IPS-NIHi11 (cell line): ENCODE measurements at places on chromosomes 7 and 10.
A peak's percentile ranks its signal among the peaks of the same experiment; 100 is the strongest.

GRCh38 chr7:96686305-96686704 is 23.3 kb downstream of the SEM1 start:
- DNase-seq, result no peak

DNA sequence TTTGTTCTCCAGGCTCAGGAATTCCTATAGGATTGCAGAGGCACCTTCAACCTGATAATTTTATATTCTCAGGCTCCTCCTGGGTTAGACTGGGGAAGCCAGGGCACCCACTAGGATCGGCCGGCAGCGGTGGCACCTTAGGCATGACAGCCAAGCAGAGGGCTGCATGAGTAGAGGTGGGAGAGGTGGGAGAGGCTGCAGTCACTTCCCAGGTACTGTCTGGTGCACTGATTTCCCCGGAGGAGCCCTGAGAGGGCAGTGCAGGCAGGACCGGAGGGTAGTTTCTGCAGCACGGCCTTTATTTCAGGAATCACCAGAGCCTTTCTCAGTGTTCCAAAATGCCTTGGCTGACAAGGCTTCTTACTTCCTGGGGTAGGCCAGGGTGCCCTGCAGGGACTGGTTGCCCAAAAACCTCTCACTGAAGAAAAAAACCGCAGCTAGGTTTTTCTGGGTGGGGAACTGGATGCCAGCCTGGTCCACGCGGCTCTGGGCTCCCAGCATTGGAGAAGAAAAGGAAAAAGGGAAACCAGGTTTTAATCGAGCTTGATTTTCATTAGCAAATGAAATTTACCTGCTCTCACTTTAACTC is 3.6 kb upstream of the HOXA13 start:
- no peak for DNase-seq

DNA sequence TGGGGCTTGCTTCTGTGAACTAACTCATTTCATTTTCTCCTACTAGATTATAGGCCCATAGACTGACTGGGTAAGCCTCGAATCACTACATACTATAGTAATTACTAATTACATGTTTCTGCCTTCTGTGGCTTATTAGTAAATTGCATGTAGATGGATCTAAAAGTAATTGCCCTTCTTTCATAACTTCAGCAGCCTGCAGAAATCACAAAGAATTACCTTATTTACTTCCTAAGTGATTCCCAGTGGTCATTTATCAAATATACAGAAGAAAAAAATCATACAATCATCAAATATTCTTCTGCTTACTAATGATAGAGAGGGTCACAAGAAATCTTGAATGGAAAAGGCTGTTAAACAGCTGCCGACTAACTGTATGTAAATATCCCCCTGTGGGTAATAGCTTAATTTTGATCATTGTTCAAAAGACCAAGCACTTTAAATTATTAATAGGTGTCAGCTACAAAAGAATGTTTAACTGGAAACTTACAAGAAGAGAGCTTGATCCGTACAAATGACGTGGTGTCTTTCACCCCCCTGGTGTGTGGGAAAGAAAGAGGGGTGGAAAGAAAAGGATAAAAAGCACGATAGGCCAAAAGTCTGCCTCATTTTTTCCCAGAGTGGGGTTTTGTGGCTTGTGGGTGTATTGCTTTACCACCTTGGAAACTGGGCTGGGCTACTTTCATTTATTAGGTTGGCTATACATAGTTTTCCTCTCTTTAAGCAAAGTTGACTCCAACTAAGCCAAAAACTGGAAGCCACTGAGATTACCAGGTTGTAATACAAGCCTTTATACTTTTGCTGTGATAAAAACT is 361.8 kb upstream of the ZMIZ1 start:
- DNase-seq, result no peak

- DNase-seq, result no peak
Measured at GRCh38 chr10:97901381-97901780, 51.7 kb downstream of the GOLGA7B start.

DNA sequence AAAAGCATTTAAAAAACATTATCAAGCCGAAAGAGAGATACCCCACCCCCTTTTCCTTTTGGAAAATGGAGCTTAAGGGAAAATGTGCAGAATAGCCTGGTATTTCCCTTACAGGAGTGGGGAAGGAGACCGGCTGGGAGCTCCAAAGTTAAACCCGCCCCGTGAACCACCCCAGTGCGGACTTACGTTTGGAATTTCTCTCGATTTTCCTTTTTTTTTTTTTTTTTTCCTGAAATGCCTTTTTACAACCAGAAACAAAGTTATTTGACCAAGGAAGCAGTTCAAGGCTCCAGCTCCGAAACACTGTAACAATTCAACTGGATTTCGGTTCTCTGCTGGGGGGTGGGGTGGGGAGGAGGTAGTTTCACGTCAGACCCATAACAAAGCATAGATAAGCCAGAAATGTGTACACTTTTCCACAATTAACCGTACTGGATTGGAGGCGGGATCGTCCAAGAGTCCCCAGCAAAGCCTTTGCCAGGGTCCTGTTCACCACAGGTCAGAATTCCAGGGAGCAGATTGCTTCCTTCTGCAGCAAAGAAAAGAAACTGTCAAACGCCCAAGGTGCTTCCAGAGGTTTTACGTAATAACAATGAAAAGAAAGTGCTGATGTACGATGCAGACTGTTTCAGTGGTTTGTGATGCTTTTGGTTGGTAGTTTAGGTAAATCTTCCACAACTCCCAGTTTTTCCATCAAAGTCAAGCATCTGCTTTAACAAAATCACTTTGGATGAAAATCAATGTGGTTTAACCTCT is 6.7 kb downstream of the SKIDA1 start:
- DNase-seq, result no peak

DNA sequence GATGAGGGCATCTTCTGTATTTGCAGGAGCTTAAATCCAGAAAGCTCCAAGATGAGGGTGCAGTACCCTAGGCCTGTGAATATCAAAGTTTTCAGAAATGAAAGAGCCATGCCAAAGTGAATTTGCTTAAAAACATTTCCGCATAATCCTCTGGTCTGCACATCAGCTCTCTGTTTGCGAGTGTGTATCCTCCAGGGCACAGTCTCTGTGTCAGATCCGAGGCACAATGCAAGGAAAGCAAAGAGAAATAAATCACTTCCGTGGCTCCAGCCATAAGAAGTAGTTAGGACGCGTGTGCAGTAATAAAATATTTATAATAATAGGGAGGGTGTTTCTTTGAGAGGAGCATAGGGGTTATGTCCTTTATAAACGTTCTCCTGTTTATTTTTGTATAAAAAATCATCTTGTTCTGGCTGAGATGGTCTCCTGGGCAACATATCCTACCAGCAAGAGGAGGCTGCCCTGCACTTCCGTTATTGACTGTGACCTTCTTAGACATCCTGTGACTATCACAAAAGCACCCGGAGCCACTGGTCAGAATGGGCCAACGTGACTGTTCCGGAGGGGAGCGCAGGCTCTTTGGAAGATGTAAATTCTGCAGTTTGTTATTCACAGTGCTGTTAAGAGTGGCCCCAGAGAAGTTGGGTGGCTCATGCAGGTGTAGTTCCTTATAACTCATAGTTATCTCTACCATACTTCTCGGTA is 667.6 kb upstream of the FOXK1 start:
- DNase-seq, result no peak

- DNase-seq, result no peak
Measured at GRCh38 chr7:43294080-43294630, 181.7 kb downstream of the HECW1 start.

DNA sequence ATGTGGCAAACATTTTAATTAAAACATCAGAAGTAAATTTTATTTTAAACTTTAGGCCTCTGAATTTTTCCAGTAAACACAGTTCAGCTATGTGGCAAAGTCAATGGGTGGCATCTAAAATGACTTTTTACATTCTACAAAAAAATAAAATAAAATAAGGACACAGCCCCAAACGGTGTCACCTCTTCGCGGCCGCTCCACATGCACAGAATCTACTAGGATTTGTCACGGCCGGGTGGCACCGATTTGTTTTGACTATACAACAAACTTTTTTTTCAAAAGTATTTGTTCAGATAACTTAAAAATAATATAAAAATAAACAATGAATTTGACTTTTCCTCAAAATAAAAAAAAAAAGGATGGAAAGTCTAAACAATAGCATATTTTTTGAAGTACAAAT is 127.8 kb downstream of the EBF3 start:
- DNase-seq, result no peak

GRCh38 chr7:128892521-128893250 is 17.8 kb downstream of the KCP start:
- no peak for DNase-seq

DNA sequence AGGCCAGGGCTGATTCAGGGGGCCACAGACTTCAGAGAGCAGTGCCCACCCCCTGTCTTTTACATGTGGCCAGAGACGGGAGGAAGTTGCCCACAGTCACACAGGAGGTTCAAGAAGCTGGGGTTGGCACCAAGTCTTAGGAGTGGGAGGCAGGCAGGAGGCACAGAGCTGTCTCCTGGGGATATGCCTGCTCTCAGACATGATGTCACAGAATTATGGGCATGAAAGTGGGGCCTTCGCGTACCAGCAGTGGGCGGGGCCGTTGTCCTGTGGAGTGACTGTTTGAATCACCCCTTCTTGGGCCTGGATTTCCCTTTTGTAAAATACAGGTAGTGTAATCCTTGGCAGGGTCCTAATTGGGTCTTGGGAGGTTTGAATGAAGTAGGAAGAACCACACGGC is 81.2 kb upstream of the PPIF start:
- no peak for DNase-seq

DNA sequence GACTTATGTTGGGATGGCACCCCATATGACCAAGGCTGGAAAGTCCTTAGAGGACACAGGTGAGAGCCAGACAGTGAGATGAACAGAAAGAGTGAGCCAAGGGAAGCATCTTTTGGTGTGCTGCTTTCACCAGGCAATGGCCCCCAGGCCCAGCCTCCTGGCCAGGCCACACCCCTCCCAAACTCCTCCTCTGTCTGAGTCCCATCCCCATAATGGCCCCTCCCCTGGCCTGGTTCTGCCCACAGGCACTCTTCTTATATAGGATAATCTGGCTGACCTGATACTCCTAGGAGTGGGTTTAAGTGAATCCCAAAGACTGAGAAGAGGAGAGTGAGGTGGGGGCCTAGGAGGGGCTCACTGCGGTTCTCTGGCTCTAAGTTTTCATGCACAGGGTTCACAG is 252.5 kb downstream of the RPS24 start:
- peak; percentile 70 for DNase-seq

- peak; percentile 35 for DNase-seq
Measured at GRCh38 chr10:14904316-14904732, 25.7 kb downstream of the SUV39H2 start.

GRCh38 chr7:21160401-21160800 is 267.5 kb upstream of the SP4 start:
- no peak for DNase-seq

DNA sequence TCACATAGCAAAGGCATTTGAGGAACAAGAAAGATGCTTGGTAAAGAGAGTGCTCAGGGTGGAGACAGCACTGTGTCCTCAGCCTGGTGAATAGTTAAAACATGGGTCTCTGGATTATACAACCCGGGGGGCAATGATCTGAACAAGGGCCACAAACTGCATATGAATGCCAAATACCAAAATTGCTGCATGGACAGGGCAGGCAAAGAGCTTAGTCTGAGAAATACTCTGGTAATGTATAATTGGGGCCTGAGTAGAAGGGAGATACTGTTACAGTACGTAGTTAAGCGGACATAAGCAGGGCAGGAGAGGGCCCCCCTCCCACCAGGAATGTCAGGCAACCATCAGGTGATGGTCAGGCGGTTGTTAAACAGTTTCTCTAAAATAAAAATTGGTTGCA is 99.3 kb upstream of the CDK1 start:
- DNase-seq, result no peak

GRCh38 chr7:10934292-10934691 is 39.4 kb upstream of the PHF14 start:
- no peak for DNase-seq

GRCh38 chr10:22767859-22768258 is 53.5 kb upstream of the PIP4K2A start:
- DNase-seq, result no peak

GRCh38 chr7:65379318-65379717 is 5.7 kb downstream of the ZNF92 start:
- no peak for DNase-seq

DNA sequence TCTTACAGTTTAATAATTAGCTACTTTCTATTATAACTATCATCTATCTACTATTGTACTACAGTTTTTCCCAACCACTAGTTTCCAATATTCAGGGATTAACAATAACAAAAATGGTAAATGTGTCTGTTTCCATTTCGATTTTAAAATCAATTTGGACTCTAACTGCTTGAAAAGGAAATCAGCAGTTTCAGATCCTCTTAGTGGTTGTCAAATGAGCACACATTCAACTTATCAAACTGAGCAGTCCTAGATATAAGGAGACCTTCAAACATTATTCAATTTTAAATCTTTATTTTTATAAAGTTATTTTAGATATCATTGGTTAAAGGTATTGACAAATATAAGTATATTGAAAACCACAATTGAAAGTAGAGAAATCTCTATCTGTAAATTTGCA is 46.8 kb upstream of the CD36 start:
- DNase-seq, result no peak

DNA sequence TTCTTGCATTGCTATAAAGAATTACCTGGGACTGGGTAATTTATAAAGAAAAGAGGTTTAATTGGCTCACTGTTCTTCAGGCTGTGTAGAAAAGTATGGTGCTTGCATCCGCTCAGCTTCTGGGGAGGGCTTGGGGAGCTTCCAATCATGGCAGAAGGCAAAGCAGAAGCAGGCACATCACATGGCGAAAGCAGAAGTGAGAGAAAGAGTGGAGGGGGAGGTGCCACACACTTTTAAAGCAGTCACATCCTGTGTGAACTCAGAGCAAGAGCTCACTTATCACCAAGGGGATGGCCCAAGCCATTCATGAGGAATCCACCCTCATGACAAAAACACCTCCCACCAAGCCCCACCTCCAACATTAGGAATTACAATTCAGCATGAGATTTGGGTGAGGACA is 303.5 kb downstream of the OTUD1 start:
- DNase-seq, result no peak

GRCh38 chr7:43391518-43391917 is 191.4 kb upstream of the STK17A start:
- DNase-seq, result peak; percentile 28

DNA sequence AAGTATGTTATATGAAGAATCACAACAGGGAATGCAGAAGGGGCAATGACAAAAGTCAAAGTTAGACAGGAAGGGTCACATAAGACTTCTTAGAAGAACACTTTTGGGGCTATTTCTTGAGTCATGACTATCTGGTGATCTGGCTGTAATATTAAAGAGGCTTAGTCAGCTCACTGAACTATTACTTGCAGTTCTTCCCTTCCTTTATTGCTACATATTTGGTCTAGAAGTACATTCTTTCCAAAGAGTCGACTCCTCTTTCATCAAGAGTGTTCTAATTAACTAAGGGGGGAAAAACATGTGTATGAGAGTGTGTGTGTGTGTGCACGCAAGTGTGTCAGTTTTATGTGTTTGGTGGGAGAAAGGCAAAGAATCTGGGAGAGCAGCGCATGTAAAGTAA is 247.3 kb upstream of the LRRTM3 start:
- DNase-seq, result no peak

GRCh38 chr7:23003505-23004246 is 10.3 kb downstream of the HYCC1 start:
- no peak for DNase-seq

DNA sequence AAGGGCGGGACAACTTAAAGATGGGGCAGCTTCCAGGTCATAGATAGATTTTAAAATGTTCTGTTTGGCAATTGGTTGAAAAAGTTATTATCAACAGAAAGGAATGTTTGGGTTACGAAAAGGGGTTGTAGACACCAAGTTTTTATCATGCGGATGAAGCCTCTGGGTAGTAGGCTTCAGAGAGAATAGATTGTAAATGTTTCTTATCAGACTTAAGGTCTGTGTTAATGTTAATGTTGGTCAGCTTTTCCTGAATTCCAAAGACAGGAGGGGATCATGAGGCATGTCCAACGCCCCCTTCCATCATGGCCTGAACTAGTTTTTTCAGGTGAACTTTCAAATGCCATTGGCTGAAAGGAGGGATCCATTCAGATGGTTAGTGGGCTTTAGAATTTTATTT is 84.2 kb upstream of the KIF5B start:
- DNase-seq, result no peak
